Non-pigmented ciliary epithelial cell (primary cell): ENCODE measurements at places on chromosomes 11 and 22.
A peak's percentile ranks its signal among the peaks of the same experiment; 100 is the strongest.

DNA sequence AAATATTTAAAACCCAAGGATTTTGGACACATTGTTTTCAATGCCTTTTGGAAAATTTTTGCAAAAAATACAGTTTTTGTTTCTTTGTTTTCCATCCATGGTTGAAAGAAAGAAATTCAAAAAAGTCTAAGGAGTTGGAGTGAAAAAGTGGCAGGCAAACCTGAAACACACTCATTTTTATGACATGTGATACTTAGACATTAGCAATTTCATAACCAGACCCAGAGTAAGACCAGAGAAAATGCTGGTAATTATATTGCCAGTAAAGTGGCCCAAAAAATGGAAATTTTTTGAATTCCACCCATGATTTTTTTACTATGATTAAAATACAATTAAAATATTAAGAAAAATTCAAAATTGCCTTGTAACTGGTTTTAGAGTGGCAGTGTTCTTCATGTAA is 128.2 kb downstream of the SLC17A6 start:
- DNase-seq = no peak

- DNase-seq = peak; percentile 80
Observed at GRCh38 chr11:88543902-88544655, 206.5 kb upstream of the CTSC start.

- no peak for DNase-seq
Observed at GRCh38 chr11:77455740-77456139, 18.2 kb downstream of the PAK1 start.

GRCh38 chr11:93939084-93939760 is 81.9 kb upstream of the HEPHL1 start:
- DNase-seq = peak; percentile 18

GRCh38 chr22:40410272-40410671 is 39.9 kb downstream of the SGSM3 start:
- DNase-seq = no peak

GRCh38 chr11:124900464-124900863 is 2.8 kb upstream of the ROBO4 start:
- DNase-seq = peak; percentile 55

GRCh38 chr11:64027651-64028397 is 7.9 kb upstream of the FLRT1 start:
- no peak for DNase-seq

GRCh38 chr22:44394246-44395117 is 81.7 kb upstream of the SHISAL1 start:
- no peak for DNase-seq

DNA sequence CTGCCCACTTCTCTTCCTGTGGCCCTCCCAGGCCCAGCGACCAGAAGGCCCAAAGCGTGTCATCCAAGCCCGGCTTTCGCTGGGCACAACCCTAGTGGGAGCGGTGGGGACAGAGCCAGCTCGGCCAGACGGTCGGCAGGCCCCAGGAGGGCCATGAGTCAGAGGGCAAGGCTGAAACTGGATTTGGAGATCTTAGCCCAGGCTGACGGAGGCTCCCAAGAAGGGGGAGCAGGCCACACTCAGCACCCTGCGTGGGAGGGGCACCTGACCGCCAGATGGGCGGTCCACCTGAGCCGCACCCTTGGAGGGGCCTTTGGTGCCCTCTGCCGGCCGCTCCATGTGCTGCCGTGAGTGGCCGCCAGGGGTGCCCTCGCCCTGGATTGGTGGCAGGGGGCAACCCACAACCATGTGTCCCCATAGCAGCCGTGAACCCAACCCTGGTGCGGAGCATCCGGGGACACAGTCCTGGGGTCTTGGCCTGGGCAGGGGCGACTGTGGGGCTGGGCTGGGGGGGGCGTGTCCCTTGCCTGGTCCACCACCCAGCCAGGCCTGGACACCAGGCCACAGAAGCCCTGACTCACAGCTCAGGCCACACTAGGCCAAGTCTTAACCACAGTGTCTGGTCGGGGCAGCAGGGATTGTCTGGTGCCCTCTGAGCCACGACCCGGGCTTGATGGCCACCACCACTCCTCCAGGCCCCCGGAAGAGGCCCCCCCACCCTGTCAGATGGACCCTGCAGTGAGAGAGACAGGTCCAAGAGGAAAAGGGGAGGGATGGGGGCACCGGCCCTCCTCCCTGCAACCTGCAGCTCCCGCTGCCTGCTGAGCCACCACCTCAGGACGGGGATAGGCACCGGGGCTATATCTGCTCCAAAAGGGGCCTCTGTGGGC is 19.2 kb upstream of the TALDO1 start:
- DNase-seq = no peak

DNA sequence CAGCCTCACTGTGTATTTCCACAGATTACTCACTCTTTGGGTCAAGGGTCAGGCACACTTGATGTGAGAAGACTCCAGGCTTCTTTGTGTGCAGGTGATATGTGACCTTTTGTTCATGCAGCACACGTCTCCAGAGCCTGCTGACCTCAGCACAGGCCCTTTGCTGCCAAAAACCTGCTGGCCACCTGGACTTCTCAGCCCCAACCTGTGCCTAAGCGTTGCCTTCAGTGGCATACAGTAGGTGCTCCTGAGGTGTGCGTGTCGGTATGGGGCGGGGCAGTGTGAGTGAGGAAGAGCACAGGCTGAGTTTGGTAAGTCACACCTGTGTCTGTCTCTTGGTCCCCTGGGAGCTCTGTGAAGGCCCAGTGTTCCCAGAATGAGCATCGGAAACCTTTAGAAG is 58.1 kb downstream of the WNT11 start:
- DNase-seq = no peak

DNA sequence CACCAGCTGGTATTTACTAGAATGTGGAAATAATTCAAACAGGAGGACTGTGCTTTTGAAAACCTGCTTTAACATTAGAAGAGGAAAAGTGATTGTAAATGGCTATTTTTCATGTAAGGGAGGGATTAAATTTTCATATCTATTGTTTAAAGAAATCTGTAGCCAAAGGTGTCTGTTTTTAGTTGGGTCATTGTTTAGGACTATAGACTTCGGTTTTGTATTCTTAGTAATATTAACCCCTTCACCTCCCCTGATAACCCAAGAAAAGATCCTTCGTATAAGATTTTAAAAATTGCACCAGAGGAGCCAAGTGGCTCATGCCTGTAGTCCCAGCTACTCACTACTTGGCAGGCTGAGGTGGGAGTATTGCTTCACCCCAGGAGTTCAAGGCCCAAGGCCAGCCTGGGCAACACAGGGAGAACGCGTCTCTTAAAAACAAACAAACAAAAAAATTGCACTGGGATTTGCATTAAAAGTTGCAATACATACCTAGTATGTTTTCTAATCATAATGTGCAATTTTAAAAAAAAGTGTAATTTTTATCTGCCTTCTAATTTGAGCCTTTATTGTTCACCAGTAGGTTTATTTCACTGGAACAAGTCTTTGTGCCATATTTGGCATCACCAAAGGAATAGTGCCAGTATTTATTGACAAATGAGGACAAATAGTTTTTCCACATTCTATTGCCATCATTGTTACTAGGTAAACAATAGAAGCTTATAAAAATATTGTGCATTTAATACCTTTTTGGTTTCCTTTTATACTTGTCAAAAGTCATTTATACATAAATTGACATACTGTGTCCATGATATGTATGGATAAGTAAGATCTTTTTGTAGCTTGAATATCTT is 34.3 kb downstream of the MTMR3 start:
- DNase-seq = no peak

DNA sequence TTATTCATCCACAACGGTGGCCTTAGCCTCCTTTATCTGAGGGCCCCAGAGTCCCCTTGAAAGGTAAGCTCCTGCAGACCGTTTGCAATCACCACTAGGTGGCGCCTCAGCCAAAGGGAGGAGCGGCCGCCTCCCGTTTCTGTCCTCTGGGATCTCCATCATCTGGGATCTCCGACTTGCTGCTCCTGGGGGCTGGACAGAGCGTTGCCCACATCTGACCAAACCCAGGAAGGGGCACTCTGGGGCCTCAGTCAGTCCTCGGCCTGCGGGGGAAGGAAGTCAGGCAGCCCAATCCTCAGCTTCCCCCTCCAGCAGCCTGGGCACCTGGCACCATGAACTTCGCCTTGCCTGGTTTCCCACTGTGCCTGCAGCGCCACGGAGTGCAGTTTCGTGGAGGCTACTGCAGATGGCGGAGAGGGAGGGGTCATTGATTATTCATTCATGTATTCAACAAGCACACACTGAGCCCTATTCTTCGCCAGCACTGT is 23.5 kb downstream of the TP53I11 start:
- DNase-seq = peak; percentile 13

DNA sequence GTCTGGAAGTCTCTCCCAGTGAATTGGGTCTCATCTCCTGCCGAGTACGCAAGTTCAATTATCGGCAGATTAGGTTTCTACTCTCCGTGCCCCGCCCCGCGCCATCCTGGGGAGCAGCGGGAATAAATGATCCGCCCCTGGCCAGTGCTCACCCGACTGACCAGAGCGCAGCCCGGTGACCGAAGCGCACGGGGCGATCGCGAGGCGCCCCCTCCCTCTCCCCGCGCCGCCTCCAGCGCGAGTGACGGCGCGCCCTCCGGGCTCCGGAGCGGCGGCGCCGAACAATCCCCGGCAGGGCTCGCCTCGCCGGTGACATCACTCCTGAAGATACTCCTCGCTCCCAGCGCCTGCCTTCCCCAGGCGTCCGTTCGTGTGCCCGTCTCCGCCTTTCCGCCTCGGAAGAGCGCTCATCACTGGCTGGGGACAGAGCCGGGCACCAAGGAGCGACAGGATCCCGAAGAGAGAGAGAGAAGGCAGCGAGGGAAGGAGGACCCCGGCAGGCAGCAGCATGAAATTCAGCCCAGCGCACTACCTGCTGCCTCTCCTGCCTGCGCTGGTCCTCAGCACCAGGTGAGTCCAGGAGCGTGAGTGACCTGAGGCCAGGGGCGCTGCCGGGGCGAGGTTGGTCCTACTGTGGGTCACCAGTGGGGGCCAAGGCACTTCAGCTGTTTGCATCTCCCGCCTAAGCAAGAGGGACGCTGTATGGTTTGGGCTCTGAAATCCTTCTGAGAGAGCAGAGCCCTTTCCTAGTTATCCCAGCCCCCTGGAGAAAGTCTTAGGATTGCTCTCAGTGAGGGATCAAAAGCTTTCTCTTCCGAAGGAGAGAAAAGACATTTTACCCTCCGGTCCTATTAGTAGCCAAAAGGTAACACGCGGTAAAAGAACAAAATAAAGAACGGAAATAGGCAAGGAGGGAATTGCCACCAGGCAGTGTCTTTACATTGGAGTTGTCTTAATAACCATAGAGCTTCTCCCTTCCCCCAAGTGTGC is at the start of gene LUZP2:
Gene LUZP2 (plus strand): TSS at position 318 of the 990 bp plus-strand sequence.
- DNase-seq = no peak

DNA sequence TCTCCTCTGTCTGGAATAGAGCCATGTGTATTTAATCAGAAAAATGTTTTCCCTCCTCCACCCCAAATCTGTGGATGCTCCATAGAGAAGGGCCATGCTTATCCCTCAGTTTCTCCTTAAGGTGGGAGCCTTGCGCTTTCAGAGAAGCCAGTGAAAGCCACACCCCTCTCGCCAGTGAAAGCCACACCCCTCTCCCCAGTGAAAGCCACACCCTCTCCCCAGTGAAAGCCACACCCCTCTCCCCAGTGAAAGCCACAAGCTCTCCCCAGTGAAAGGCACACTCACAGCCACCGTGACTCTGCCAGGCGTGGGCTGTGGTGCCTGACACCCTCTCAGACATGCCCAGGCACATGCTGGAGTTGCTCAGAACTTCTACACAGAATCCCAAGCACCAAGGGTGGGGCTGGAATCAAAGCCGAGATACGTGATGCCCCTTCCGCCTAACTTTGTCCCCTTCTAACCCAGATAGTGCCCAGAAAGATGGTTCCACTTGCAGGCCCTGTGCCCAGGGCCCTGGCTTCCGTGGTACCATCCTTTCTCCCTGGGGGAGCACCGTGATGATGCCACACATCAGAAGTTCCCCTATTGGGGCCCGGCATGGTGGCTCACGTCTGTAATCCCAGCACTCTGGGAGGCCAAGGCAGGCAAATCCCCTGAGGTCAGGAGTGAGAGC is 16.5 kb upstream of the PRR5 start:
- DNase-seq = no peak

GRCh38 chr22:28132466-28132865 is 213.4 kb upstream of the PITPNB start:
- DNase-seq = no peak

GRCh38 chr11:71215425-71215965 is 36.9 kb downstream of the SHANK2 start:
- DNase-seq = no peak

GRCh38 chr11:94325681-94326080 is 21.3 kb downstream of the IZUMO1R start:
- DNase-seq = no peak

- DNase-seq = no peak
Observed at GRCh38 chr11:15874704-15875103, 481.6 kb downstream of the SOX6 start.

GRCh38 chr22:27775087-27775698 is 26.4 kb downstream of the MN1 start:
- no peak for DNase-seq

DNA sequence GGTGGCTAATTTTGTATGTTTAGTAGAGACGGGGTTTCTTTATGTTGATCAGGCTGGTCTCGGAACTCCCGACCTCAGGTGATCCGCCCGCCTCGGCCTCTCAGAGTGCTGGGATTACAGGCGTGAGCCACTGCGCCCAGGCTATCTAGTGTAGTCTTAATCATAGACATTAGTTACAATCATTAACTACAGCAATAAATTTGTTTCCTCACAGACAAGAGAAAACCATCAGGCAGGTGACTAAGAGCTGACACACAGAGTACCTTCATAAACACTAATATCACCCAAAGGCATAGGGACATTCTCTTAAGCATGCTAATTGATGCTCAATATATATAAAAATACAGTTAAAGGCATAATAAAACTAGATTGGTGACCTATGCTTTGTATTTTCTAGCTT is 19.4 kb downstream of the SDHD start:
- no peak for DNase-seq

DNA sequence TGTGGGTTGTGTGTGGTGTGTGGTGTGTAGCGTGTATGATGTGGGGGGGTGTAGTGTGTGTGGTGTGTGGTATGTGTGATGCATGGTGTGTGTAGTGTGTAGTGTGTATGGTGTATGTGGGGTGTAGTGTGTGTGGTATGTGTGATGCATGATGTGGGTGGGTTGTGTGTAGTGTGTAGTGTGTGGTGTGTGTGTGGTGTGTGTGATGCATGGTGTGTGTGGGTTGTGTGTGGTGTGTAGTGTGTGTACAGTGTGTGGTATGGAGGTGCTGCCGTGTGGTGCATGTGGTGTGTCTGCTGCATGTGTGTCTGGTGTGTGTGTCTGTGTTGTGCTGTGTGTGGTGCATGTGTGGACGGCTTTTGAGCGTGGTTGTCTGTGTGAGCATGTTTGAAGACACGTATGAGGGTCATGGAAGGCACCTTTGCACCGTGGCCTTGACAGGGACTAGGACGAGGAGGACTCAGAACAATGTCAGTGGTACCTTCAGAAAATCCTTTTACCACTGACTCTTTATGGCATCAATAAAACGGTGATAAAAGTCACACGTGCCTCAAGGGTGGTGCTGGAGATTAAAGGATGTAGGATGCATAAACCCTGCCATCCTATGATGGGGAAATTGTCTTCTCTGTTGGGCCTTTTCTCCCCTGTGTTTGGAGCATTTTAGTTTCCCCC is 328.7 kb upstream of the B3GAT1 start:
- DNase-seq = no peak

DNA sequence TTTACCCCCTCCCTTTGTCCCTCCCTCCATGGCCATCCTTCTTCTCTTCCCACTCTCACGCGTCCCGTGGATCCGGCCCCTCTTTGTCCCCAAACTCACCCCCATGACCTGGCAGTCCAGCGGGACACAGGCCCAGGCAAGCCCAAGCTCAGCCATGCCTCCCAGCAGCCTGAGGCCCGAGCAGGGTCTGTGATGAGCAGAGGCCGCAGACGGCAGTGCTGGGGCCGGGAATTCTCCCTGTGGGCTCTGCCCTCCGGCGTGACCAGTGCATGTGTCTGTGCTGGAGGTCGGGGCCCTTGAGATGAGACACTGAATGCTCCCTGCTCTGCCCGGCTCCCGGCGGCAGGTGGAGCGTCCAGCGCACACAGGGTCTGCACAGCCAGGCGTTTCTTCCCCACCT is 237.9 kb downstream of the BRD1 start:
- DNase-seq = no peak
